ENCODE measurements at places on chromosomes 1 and 21. TPM values are rescaled to one million over a fixed set of nuclear protein-coding genes. Genes with fewer than 3 reads are reported as not detected.

DNA sequence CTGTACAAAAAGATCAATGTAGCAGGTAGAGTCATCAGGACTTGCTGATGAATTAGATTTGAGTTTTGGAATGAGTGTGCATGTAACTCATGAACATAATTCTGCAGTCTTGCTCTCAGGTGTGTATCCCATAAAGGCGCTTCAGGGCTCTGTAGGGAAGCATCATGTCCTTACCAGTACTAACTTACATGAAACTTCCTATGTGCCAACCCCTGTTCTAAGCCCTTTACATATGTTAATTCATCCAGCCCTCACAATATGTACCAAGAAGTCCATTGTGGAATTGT, 2.1 kb upstream of the FCRLB start:
- peaks cover 39% of the 10 kb centered on the region for H3K27me3 ChIP-seq
- H3K4me3 ChIP-seq, result no peak overlapping the region
- no peak for DNase-seq
- H3K4me1 ChIP-seq, result peaks cover 12% of the 10 kb centered on the region
- no peak overlapping the region for H3K27ac ChIP-seq
- H3K36me3 ChIP-seq, result no peaks in the 10 kb centered on the region

- H3K4me1 ChIP-seq, result peaks cover 23% of the 10 kb centered on the region
- H3K36me3 ChIP-seq, result no peaks in the 10 kb centered on the region
- H3K4me3 ChIP-seq, result no peak overlapping the region
- DNase-seq, result no peak
- no peaks in the 10 kb centered on the region for H3K27me3 ChIP-seq
- H3K27ac ChIP-seq, result no peak overlapping the region
These were observed 54.5 kb upstream of the PTGFRN start for GRCh38 chr1:116855191-116855619.

- H3K36me3 ChIP-seq, result peaks cover 45% of the 10 kb centered on the region
- H3K4me3 ChIP-seq, result no peak overlapping the region
- peaks cover 21% of the 10 kb centered on the region for H3K4me1 ChIP-seq
- no peak for DNase-seq
- H3K27me3 ChIP-seq, result no peaks in the 10 kb centered on the region
These were observed 23.7 kb downstream of the MKNK1 start for GRCh38 chr1:46580140-46580903.

DNA sequence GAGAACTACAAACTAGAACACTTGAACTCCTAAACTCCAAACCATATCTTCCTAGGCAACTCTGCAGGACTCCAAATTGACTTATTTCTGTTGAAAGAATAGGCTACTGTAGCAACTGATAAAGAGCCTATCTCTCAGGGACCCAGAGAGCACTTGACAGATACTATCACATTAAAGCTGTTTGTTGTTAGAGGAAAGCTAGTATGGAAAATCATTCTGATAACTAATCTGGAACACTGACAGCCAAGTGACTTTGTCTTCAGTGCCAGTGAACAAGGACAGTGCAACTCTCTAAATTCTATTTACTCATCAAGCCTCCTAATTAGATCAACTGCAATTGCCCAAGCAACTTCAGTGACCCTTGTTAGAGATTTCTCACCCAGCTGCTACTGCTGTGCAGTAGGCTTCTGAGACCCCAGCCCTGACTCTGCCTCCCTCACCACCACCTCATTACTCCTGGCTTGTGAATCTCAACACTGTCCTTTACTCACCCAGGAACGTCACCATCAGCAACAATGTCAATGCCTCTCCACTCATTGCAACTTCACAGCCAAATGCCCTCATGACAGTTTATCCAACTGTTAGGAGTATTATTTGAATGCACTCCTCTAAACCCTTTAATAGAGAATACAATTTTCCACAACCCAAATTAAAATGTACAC, 7.4 kb upstream of the RGS13 start:
- no peak overlapping the region for H3K4me3 ChIP-seq
- H3K4me1 ChIP-seq, result peaks cover 3% of the 10 kb centered on the region
- no peak overlapping the region for H3K27ac ChIP-seq
- peaks cover 7% of the 10 kb centered on the region for H3K27me3 ChIP-seq
- H3K36me3 ChIP-seq, result no peaks in the 10 kb centered on the region

DNA sequence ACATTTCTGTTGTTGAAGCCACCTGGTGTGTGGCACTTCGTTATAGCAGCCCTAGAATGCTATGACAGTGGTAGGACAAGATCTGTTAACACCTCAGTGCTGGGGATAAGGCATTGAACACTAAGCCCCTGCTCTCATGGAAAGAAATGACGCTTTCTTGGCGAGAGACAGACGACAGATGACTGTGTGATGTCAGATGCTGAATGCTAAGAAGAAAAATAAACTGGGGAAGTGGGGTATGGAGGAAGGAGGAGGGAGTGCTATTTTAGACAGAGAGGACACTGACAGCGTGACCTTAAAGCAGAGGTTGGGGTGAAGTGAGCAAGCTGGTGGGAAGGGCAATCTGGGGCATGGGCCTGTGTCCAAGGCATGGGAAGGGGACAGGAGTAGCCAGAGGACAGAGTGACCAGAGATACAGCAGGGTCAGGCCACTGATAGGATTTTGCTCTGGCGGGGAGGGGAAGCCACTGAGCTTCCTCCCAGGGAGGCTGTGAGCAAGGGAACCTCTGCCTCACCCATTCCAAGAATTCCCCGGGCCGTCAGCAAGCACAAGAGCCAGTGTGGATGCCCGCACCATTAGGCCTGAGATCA, 15.2 kb downstream of the DOP1B start:
- H3K27me3 ChIP-seq, result no peaks in the 10 kb centered on the region
- DNase-seq, result no peak
- H3K4me3 ChIP-seq, result no peak overlapping the region
- peak overlapping the region; percentile 7 for H3K27ac ChIP-seq
- peaks cover 19% of the 10 kb centered on the region for H3K36me3 ChIP-seq

DNA sequence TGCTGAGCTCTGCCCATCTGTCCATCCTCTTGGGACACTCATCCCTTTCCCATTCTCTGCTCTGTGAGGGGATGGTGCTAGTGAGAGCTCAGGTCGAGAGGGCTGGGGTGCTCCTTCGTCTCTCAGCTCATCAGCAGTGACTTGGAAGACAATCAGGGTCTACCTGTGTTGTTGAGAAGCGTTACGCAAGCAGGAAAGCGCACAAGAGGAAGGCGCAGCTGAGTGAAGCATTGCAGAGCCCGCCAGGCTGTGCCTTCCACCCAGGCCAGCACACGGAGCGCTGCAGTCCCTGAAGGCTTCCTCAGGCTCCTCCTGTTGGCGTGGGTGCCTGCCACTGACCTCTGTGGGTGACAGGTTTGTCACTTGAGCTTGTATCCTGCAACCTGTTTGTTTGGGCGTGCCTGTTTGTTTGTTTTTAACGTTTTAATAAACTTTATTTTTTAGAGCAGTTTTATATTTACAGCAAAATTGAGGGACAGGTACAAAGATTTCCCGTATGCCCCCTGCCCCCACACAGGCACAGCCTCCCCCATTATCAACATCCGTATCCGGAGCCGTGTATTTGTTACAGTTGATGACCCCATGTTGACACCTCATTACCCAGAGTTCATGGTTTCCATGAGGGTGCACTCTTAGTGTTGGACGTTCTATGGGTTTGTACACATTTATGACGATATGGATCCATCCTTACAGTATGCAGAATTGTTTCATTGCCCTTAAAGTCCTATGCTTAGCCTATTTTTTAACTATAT, 36.7 kb downstream of the ADARB1 start:
- peak; percentile 25 for DNase-seq
- peaks cover 9% of the 10 kb centered on the region for H3K36me3 ChIP-seq
- no peak overlapping the region for H3K4me3 ChIP-seq
- peaks cover 73% of the 10 kb centered on the region for H3K4me1 ChIP-seq
- H3K27ac ChIP-seq, result no peak overlapping the region
- no peaks in the 10 kb centered on the region for H3K27me3 ChIP-seq

- H3K4me1 ChIP-seq, result peaks cover 29% of the 10 kb centered on the region
- no peaks in the 10 kb centered on the region for H3K27me3 ChIP-seq
- no peak overlapping the region for H3K4me3 ChIP-seq
- H3K27ac ChIP-seq, result no peak overlapping the region
- DNase-seq, result no peak
These were observed 801 bp upstream of the ANXA9 start for GRCh38 chr1:150981177-150981804.

GRCh38 chr21:28540514-28540913, 452.2 kb downstream of the LTN1 start:
- no peak overlapping the region for H3K4me3 ChIP-seq
- no peaks in the 10 kb centered on the region for H3K27me3 ChIP-seq
- no peaks in the 10 kb centered on the region for H3K36me3 ChIP-seq
- H3K27ac ChIP-seq, result no peak overlapping the region

DNA sequence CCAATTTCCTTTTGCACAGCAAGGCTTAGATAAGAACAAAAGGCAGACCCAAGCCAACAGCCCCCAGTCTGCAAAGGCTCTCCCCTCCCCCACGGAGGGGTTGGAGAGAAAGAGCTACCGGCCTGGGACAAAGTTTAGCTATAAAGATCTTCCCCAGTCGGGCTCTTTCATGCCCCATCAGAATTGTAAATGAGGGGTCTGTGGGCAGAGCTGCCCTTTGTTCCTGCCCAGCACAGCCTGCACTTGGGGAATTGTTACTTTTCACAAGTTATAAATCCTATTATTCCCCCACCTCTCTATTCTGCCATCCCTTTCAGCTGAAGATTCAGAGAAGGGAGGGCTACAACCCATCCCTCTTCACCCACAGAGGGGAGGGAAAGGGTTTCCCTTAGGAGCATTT, 3.5 kb downstream of the MYCL start:
- DNase-seq, result no peak
- peaks cover 50% of the 10 kb centered on the region for H3K27me3 ChIP-seq
- H3K4me1 ChIP-seq, result peaks cover 2% of the 10 kb centered on the region
- no peaks in the 10 kb centered on the region for H3K36me3 ChIP-seq

GRCh38 chr1:233393084-233393840, 65.7 kb downstream of the MAP3K21 start:
- DNase-seq, result no peak
- no peak overlapping the region for H3K4me3 ChIP-seq
- H3K4me1 ChIP-seq, result no peaks in the 10 kb centered on the region
- no peaks in the 10 kb centered on the region for H3K36me3 ChIP-seq

GRCh38 chr1:31628931-31629556, 11.6 kb downstream of the HCRTR1 start:
- no peak for DNase-seq
- H3K27me3 ChIP-seq, result no peaks in the 10 kb centered on the region
- H3K27ac ChIP-seq, result no peak overlapping the region
- peaks cover 17% of the 10 kb centered on the region for H3K36me3 ChIP-seq
- no peak overlapping the region for H3K4me3 ChIP-seq

DNA sequence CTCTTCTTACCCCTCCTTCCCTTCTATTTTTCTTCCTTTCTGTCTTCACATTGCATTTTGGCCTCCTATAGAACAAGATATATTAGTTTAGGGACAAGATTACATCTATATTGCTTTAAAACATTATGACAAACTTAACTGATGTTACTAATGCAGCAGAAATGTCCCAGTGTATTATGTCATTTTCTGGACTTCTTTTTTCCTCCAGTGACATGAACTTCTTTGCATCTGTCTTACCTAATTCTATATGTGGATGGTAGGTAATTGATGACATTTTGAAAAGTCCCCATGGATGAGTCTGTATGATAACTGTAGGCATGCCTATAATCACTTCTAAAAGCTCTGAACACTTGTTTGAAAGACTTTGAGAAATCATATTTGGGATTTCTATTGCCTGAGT, 89.5 kb downstream of the FNBP1L start:
- no peaks in the 10 kb centered on the region for H3K36me3 ChIP-seq
- H3K4me1 ChIP-seq, result peaks cover 6% of the 10 kb centered on the region
- H3K27me3 ChIP-seq, result no peaks in the 10 kb centered on the region
- H3K4me3 ChIP-seq, result no peak overlapping the region
- no peak overlapping the region for H3K27ac ChIP-seq
- DNase-seq, result no peak

DNA sequence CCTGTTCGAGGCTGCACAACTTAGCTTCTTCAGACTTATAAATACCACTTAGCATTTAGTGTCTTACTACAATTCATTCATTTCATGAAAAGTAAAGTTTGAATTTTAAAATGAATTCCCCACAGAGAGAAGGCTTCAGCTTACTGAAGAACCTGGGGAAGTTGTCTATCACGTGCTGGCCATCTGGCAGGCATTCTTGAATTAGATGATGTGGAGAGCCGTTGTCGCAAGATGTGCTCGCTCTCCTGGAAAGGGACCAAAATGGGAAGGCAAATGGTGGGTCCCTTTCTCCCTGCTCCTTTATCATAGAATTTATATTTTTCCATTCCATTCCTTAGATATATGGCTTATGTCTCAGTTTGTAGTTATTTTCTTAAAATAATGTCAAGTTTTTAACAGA, 90.5 kb downstream of the CD247 start:
- no peaks in the 10 kb centered on the region for H3K27me3 ChIP-seq
- peak overlapping the region; percentile 67 for H3K27ac ChIP-seq
- peaks cover 20% of the 10 kb centered on the region for H3K36me3 ChIP-seq
- no peak overlapping the region for H3K4me3 ChIP-seq

GRCh38 chr21:37627074-37627473, 260.5 kb downstream of the DYRK1A start:
- H3K4me3 ChIP-seq, result no peak overlapping the region
- H3K27me3 ChIP-seq, result peaks cover 20% of the 10 kb centered on the region
- no peaks in the 10 kb centered on the region for H3K36me3 ChIP-seq
- H3K27ac ChIP-seq, result no peak overlapping the region

DNA sequence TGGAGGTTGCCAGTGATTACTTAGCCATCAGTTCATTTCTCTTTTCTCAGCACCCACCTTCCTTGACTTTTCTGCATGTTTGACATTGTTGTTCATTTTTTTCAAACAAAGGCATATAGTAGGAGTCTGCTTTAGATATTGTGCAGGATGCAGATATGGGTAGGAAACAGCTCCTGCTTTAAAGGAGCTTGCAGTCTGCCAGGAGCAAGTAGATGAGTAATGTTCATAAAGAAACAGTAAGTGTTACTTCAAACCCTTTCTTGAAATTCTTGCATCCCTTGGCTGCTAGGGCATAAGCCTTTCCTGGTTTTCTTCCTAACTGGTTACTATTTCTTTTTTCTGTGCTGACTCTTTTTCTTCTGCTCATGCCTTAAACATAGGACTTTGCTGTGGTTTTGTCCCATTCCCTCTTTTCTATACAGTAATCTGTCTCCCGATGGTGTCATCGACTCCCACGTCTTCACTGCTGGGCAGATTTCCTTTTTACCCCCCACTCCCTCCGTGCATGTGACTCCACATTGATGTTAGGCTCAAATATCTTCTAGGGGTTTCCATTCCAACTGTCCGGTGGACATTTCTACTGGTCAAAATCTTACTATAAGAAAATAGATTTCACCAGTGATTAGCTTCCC, 20.4 kb downstream of the PTGFRN start:
- H3K4me1 ChIP-seq, result peaks cover 6% of the 10 kb centered on the region
- H3K4me3 ChIP-seq, result no peak overlapping the region
- H3K36me3 ChIP-seq, result peaks cover 2% of the 10 kb centered on the region

The ANGPTL1 gene
- total RNA-seq, result not detected

The CACNA1E gene
- total RNA-seq, result not detected

The EXOC8 gene
- 13.7 TPM for total RNA-seq

The OVAAL gene
- not detected for total RNA-seq

The ACAP3 gene
- 17.5 TPM for total RNA-seq

The MYOG gene
- not detected for total RNA-seq

Data from activated CD4-positive, alpha-beta T cell treated with anti-CD3 and anti-CD28 coated beads for 36 hours (primary cell).